ENCODE measurements at places on chromosomes 4 and X.
A peak's percentile ranks its signal among the peaks of the same experiment; 100 is the strongest.

DNA sequence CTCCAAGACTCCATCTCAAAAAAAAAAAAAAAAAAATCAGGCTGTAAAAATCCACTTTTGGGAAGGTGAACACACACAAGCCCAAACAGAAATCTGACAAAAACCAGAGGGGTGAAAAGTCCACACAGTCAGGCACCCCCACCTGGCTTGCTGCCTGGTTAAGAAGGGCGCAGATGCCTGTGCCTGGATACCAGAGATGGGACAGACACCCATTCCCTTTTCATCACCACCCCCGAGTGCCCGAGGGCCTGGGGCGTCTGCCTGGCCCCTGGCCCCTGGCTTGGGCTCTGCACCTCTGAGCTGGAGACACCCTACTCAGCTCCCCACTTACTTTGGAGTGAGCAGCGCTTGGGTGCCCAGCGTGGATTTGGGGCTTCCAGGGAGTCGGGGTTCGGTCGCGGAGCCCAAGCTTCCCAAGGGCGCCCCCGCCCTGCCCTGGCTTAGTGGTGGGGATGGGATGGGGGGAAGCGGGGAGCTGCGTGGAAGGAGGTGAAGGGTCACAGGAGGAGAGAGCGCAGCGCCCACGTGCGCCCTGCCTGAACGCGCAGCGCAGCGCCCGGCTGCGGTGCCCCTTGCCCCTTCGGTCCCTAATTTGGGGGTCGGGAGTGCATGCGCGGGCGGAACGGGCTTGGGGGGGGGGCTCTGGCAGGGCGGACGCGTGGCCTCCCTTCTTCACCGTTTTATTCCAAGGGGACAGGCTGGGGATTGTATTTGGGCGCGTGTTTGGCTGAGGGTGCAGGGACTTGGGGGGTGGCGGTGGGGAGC lies 11.3 kb downstream of the SHOX start:
- DNase-seq, result no peak

DNA sequence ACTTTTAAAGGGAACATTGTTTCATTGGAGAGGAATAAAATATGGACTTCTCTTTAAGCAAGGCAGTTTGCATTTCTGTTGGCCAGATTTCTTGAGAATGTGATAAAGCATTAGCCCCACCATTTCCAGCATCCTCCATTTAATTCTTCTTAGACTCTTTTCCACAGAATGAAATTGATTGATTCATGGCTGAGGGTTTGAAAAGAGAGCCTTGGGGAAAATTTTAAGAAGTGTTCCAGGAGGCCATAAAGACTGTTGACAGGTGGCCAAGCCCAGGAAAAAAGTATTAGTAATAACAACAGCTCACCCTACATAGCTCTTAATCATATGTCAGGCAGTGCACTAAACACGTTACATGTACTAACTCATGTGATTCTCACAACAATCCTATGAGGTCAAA lies 53.4 kb downstream of the SHROOM3 start:
- DNase-seq, result no peak

GRCh38 chr4:144355811-144356757 lies 215.6 kb upstream of the GYPA start:
- no peak for DNase-seq

DNA sequence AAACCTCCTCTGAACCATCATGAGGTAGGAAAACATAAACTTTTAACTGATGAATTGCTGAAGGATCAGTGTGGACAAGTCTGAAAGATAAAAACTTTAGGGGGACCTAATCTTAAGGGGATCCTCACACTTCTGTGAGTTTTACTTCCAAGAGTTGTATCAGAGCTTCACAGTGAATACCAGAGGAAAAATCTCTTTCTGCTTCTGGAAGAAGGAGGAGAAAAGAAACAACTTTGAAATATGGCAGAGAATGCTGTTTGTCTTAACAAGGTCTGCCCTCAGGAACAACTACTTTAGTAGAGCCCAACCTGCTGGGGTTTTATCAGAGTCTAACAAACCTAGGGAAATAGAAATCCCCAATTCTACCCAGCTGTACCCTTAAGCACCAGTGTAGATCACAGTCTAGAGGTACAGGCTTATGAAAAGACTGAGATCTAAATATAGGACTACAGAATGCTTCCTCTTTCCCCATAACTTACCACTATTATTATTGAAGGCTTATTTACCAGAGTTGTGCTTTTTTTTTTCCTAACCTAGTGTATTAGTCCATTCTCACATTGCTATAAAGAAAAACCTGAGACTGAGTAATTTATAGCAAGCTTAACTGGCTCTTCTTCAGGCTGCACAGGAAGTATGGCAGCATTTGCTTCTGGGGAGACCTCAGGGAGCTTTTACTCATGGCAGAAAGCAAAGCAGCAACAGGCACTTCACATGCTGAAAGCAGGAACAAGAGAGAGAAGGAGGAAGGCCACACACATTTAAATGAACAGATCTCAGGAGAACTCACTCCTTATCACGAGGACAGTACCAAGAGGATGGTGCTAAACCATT lies 167.9 kb downstream of the CAMK2D start:
- DNase-seq, result no peak

- no peak for DNase-seq
Measured at GRCh38 chr4:139286186-139286698, 6.2 kb upstream of the MGARP start.

GRCh38 chrX:143669395-143669794 lies 33.5 kb upstream of the SLITRK4 start:
- no peak for DNase-seq

- DNase-seq, result no peak
Measured at GRCh38 chr4:182190306-182190705, 52.9 kb upstream of the TENM3 start.

- peak; percentile 21 for DNase-seq
Measured at GRCh38 chrX:153723351-153724251, 586 bp downstream of the BCAP31 start.

DNA sequence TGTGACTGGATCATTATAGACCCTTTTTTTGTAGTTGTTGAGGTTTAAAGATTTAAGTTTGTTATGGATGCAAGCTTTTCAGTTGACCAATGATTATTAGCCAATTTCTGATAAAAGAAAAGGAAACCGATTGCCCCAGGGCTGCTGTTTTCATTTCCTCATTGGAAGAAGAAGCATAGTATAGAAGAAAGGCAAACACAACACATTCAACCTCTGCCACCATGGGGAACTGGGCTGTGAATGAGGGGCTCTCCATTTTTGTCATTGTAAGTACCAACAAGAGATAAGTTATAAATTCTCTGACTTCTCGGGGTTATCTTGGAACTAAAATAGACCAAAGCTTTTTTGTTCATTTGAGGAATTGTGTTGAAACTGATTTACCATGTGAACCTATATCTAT lies at the start of gene CYBB:
CYBB (plus strand) TSS at position 203 of the 400 bp plus-strand sequence; CDS start at position 222, 19 bp downstream.
- no peak for DNase-seq

GRCh38 chrX:10049236-10049635 lies 82.1 kb downstream of the CLDN34 start:
- DNase-seq, result no peak

DNA sequence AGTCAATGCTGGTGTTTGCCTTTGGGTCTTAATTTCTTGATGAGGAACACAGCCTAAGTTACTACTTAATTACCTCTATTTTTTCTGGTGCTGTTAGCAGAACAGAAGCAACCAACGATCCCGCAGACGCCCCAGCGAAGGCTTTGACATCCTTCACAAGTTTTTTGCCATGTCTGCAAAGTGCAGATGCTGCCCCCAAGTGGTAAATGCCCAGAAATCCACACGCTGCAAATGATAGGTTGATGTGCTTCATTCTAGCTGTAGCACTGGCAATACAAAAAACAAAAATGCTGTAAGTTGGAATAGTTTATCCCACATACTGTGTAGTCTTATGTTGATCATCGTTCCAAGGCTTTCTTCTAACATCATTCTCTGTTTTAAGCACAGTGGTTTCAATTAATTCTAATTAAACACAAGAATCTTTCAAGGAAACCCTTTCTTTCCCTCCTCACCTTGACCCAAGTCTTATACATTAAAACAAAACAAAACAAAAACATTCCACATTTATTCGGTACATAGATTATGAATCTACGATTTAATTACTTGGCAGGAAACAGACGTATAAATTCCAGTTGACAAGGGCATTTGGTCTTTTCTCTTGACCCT lies 1.2 kb downstream of the PNPLA4 start:
- DNase-seq, result peak; percentile 2

DNA sequence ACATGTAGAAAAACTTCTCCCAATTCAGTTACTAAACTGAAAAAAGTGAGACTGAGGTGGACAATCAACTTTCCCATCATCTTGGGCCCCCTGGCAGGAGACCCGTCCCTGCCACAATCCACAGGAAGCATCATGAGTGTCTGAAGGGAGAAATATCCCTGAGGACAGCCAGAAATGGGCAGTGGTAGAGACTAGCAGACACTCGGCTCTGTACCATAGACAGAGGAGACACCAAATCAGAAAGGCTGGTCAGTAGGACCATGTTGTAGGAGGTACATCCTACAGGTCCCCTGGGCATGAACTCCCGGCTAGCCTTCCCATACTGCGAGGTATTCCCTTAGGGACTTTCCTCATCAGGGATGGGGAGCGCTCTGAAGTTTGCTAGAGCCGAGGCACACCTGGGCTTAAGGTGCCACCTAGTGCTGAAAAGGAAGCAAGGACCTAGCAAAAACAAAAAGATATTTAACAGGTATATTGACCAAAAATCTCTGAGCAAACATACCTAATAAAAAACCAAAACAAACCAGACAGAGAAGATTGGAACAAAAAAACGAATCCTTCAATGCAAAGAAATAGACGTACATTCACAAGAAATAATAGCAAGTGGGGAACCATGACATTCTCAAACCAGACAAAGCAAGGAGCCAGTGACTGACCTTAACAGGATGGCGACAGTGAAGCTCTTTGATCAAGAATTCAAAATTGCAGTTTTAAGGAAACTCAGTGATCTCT lies 55.6 kb downstream of the HAUS3 start:
- DNase-seq, result no peak

DNA sequence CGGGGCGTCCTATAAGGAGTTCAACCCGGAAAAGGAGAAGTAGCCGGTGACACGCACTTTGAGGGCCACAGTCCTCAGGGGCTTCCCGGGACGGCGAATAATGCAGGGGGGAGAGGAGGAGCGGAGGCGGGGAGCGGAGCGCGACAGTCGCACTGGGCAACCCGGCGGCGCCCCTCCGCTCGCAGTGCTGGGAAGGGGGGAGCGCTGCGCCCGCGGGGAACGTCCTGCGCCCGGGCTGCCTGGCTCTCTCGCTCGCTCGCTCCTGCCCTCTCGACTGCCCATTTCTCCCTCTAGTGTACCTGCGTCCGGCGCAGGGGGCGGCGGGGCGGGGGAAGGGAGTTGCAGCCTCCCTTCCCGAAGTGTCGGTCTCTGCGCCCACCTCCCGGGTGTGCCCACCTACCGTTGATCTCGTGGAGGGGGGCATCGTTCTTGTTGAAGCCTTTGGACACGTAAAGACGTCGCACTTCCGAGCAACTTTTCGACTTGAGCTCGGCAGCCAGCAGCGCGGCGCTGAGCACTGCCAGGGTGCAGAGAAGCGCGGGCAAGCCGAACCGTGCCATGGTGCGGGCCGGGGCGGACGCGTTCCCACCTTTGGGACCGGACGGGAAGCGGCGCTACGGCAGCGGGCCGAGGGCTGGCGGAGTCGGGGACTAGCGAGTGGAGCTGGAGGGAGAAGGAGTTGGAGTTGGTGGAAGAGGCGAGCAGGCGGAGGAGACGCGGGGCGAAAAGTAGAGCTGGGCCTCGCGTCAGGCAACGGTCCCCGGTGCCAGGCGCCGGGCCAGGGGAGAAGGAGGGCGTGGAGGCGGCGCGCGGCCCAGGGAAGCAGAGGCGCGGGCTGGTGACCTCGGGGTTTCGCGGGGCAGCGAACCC lies 648 bp downstream of the GPC4 start:
- no peak for DNase-seq

- DNase-seq, result no peak
Measured at GRCh38 chrX:109872021-109872732, 130.7 kb upstream of the TMEM164 start.

- no peak for DNase-seq
Measured at GRCh38 chr4:185028625-185029024, 10.3 kb downstream of the HELT start.

GRCh38 chr4:8157496-8157895 lies 1.1 kb downstream of the ABLIM2 start:
- DNase-seq, result no peak

- no peak for DNase-seq
Measured at GRCh38 chr4:158796370-158797140, 27.7 kb downstream of the FNIP2 start.

DNA sequence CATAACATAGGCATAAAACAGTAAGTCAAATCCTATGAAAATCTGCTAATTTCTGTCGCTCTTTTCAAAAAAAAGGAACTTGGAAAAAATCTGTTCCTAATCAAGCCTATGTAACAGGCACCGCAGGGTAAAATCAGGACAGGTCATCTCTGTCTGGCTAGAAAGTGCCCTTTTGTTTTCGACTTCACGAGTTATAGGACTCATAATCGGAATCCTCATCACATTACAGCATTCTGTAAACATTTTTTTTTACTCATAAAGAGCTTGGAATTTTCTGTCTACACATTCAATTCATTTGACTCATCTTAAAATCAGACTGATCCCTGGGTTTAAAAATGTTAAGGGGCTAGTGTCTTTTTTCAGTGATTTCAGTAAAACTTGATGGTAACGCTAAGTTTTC lies 181.7 kb upstream of the TBC1D9 start:
- no peak for DNase-seq

DNA sequence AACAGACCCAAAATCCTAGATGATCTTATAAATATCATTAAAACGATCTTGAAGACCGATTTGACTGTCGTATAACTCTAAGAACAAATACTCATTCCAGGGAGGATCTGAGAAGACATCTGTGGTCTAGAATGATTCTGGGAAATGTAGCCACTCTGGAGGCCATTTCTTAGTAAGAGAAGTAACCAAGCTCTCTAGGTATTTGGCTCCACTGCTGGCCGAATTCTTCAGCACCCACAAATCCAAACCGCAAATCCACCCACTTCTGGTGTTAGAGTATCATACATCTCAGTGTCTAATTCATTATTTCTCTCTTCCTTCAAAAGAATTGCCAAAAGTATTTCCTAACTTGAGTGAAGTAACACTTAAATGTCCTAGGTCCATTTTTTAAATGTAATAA lies 23.9 kb downstream of the KLHL5 start:
- DNase-seq, result no peak

GRCh38 chr4:88939697-88940096 lies 117.3 kb downstream of the FAM13A start:
- no peak for DNase-seq

- no peak for DNase-seq
Measured at GRCh38 chrX:48747415-48748016, 14.0 kb upstream of the GLOD5 start.

All from stimulated activated CD4-positive, alpha-beta T cell treated with anti-CD3 and anti-CD28 coated beads, Interleukin-15, amount 100 ng/mL, for 1 hour (primary cell).